ENCODE measurements at places on chromosomes 13 and 19.

GRCh38 chr13:112769615-112770014 lies 79.8 kb downstream of the ATP11A start:
- DNase-seq, result no peak

- DNase-seq, result no peak
Observed at GRCh38 chr19:32318884-32319520, 26.4 kb upstream of the ZNF507 start.

- no peak for DNase-seq
Observed at GRCh38 chr13:113952151-113952982, 21.5 kb downstream of the C13orf46 start.

DNA sequence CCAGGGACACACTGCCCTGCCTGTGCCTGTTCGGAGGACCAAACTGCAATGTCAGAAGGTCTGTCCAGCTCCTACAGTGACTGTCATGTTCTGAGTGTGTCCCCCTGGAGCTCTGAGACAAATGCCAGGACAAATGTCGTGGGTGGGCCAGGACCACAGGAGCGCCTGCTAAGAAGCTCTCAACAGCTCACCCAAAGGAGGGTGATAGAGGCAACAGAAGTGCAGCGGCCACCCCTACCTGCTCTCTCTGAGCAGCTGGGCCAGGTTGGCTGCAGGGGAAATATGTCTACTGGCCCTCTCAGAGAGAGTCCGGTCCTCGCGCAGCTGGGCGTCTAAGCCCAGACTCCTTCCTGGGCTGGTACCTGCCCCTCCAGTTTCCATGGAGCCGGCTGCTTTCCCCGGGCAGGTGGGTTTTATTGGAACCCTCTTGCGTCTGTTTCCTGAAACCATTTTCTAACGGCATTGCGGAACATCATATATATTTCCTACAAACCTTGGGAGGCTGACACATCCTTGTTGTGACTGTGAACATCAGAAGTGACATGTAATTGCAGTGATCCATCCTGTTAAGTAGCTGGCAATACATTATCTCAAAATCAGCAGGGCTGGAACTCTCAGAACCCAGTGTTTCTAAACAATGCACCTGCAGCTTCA lies 78.1 kb downstream of the CHST8 start:
- peak; percentile 21 for DNase-seq

- DNase-seq, result no peak
Observed at GRCh38 chr13:63206461-63206860, 1790.8 kb upstream of the PCDH20 start.

GRCh38 chr13:25802579-25802978 lies 249.2 kb downstream of the SHISA2 start:
- no peak for DNase-seq

DNA sequence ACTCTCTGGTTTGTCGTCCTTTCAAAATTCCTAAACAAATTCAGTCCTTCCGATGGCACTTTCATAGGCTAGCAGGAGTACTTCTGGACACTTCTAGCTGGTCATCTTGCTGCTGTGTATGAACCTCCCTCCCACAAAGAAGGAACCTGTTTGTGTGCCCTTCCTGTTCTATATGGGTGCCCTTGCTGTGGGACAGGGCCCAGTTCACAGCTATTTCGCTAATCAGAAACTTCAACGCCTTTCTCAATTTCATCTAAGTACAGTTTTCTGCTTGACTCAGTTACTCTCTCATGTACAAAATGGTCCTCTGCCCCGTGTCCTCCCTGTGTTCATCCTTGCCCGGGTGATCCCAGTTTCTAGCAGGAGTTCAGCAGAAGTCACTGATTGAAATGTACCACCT lies 96.1 kb downstream of the STARD13 start:
- no peak for DNase-seq

GRCh38 chr13:67736646-67737420 lies 506.7 kb upstream of the PCDH9 start:
- no peak for DNase-seq

DNA sequence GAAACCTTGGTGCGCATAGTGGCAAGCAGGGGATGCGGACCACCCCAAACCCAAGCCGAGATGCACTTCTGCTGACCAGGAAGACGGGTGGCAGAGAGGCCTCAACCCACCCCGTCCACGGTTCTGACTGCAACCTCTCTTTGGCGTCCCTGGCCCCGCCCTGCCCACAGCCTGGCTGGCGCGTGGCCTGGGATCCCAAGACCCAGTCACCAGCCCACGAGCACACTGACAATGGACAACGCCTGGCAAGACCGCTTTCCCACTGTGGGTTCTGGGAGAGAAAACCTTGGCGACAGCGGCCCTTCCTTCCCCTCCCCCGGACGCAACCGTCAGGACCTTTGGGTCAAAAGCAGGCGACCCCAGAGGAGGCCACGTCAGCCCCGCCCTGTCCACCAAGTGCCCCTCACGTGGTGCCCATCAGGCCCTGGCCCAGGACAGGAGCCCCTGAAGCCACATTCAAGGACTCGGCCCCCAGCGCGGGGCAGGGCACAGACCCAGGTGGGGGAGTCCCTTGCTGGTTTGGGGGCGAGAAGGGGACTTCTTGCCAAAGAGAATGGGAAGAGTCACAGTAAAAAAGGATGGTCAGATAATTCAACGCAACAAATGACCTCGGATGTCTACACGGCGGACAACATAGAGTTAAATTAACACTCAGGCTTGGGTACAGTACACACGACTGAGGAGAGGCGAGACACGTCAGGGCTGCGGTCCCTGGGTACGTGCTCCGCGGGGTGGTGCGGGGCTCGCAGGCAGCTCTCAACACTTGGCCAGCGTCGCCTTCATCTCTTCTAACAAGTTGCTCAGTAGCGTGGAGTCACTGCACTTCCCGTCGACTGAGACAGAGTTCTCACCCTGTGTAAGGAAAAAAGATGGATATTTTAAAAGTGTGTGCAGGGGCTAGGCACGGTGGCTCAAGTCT lies 5.0 kb downstream of the IZUMO4 start:
- no peak for DNase-seq

- DNase-seq, result no peak
Observed at GRCh38 chr19:48565090-48565489, 13.1 kb downstream of the SULT2B1 start.

DNA sequence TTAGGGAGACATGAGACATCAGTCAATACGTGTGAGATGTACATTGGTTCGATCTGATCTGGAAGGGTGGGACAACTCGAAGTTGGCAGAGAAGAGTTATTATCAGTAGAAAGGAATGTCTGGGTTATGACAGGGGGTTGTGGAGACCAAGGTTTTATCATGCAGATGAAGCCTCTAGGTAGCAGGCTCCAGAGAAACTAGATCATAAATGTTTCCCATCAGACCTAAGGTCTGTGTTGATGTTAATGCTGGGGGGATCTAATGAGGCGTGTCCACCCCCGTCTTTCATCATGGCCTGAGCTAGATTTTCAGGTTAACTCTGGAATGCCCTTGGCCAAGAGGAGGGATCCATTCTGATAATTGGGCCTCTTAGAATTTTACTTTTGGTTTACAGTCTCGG lies 187.0 kb upstream of the KL start:
- no peak for DNase-seq

GRCh38 chr19:45324349-45324907 lies 1.8 kb upstream of the CKM start:
- DNase-seq, result no peak

- DNase-seq, result no peak
Observed at GRCh38 chr19:19226663-19227062, 14.9 kb downstream of the NCAN start.

GRCh38 chr19:47309608-47310007 lies at the start of gene C5AR1:
Gene C5AR1, plus strand, starts transcription at chr19:47309861. Its CDS starts 35 bp downstream, at chr19:47309896.
- no peak for DNase-seq

DNA sequence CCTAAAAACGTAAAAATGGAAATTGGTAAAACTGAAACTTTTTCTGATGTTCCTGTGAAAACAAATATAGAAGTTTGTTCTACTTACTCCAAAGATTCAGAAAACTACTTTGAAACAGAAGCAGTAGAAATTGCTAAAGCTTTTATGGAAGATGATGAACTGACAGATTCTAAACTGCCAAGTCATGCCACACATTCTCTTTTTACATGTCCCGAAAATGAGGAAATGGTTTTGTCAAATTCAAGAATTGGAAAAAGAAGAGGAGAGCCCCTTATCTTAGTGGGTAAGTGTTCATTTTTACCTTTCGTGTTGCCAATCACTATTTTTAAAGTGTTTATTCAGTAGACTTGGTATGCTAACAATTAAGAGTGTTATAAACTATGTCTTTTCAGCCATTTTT lies 25.6 kb downstream of the BRCA2 start:
- DNase-seq, result no peak

DNA sequence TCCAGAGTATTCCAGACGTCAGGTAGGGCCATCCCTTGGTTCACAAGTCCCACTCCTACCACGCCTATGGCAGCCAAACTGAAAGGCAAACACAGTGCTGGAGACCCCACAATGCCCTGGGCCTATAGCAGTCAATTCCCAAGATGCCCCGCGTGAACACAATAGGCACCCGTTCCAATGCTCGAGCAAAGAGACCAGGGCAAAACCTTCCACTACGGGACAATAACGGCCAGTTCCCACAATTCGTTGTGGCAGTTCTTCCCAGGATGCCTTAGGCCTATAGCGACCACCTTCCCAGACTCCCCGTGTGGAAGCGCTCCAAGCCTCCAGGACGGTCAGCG lies 538 bp downstream of the ZNF428 start:
- no peak for DNase-seq

- DNase-seq, result no peak
Observed at GRCh38 chr13:99363949-99364348, 56.8 kb upstream of the GPR183 start.

GRCh38 chr13:48263196-48263595 lies 30.2 kb downstream of the ITM2B start:
- no peak for DNase-seq

DNA sequence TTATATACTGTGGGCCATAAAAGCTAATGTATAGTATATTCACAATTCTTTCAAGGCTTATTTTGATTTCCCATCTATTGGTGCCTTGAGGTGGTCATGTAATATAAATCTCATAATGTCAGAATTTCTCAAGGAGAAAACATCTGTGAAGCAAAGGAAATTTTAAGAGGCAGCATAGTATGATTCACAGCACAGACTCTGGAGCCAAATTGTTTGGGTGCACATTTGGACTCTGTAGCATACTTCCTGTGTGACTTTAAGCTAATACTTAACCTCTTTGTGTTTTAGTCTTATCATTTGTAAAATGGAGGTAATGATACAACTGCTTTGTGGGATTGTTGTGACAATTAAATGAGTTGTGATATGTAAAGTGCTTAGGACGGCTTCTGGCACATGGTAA lies 67.6 kb downstream of the PIBF1 start:
- no peak for DNase-seq

DNA sequence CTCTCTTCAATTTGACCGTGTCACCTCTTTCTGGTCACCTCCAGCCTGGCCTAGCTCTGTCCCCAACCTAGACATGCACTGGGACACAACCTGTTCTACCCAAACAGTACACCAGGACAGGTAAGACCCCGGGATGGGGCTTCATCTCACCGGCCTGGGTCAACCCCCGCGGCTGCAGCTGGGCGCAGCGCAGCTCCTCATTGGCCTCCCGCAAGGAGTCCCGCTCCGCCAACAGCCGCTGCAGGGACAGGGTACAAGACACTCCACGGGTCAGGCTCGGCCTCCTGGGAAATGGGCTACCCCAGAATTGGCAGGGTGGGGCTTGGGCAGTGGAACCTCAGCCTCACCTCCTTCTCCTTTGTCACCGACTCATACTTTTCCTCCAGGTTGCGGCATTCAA lies 7.7 kb downstream of the HOOK2 start:
- no peak for DNase-seq

DNA sequence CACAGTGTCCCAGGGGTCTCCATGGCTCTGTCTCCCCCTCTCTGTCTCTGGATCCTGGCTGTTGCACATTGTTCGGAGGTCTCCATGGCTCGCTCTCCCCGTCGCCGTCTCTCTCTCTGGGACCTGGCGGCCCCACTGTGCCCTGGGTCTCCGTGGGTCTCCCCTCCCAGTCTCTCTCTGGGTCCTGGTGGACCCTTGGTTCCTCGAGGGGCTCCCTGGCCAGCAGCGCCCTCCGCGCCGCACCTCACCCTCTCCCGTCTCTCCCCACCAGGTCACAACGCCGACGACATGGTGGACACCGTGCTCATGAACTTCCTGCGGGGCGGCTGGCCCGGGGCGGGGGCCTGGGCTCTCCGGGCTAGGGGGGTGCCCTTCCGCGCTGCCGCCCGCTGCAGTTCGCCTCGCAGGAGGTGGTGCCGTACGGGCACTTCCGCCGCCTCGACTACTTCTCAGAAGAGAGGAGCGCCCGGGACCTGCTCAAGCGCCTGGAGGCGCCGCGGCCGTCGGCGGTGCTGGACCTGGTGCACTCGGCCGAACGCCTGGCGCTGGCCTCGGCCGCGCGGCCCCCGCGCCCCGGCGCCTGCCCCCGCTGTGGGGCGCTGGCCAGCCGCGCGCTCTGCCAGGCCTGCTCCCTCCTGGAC lies 29.1 kb downstream of the SIGLEC5 start:
- no peak for DNase-seq

DNA sequence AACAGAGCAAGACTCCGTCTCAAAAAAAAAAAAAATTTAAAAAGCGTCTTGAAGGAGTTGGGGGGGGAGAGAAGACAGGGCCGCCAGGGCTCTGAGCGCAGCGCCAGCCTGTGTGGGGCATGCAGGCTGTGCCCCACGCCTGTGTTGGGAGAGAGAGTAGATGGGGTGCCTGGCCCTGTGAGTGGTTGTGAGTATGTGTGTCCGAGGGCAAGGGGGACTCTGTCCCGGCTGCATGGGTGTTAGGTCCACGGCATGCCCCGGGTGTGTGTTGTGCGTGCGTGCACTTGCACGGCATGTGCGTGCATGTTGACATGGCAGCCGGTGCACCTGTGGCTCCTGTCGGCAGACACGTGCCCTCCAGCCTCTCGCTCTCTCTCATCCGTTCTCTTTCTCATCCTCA lies 3.4 kb downstream of the MAP2K7 start:
- no peak for DNase-seq

DNA sequence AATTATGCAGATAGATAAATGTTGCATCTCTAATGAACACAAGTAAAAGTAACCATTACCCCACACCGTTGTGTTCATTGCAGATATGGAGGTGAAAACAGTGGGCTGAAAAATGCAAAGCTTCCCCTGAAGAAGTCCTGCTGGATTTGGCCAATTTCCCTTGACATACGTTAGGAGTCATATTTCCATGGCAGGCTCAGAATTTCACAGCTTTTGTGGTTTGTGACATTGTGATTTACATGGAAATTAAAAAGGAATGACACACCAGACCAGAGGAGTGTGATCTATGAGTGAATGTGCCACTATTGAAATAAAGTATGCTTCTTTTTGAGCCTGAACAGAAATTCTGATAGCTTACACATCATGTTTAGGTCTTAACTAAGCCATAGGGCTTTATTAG lies 221.1 kb upstream of the TMTC4 start:
- DNase-seq, result no peak

All from posterior cingulate gyrus (tissue), 11 donors.